ENCODE measurements at places on chromosomes 4 and X.

GRCh38 chr4:23881674-23882337 lies 8.0 kb downstream of the PPARGC1A start:
- DNase-seq = no peak

DNA sequence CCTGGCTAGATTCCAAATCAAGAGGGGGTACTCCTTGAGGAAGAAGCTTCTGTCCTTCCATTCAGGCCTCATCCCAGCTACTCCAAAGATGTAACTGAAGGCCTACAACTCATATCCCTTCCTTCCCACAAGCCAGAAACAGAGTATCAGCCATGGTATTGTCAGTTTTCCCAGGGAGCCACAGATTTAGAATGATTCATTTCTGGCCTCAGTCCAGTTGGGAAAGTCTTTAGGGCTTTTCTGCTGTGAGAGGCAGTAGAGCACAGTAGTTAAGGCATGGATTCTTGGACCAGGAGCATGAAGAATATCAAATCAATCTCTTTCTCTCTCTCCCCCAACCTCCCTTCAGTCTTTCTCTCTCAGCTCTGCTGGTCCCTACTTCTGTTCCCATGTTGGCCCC lies 505.0 kb downstream of the BCOR start:
- DNase-seq = no peak

- DNase-seq = no peak
Measured at GRCh38 chrX:24876530-24877287, 139.1 kb downstream of the ARX start.

DNA sequence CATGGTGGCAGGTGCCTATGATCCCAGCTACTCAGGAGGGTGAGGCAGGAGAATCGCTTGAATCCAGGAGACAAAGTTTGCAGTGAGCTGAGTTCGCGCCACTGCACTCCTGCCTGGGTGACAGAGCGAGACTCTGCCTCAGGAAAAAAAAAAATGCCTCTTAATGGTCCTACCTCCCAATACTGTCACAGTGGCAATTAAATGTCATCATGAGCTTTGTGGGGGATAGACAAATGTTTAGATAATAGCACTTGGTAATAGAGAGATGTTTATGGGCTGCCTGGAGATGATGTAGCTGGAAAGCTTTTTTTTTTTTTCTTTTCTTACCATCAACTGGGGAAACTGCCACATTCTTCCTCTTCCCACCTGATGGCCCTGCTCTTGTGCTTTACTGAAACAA lies 33.0 kb downstream of the GRK4 start:
- no peak for DNase-seq

DNA sequence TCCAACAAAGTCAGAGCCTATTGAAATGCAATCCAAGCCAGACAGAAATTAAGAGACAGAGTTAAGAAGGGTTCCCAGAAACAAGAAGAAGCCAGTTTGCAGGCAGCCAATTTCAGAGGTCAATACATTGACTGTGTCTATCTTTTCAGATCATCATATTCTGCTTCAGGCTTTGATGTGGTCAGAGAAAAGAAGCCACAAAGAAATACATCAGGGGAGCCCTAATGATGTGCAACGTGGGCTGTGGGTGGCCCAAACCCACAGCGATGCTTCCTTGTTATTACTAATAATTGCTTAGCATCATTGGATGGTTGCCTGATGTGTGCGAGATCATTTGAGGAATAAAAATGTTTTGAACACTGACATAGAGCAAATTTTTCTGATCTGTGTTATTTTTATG lies 99.0 kb upstream of the DUSP21 start:
- no peak for DNase-seq
